Dorsolateral prefrontal cortex (tissue), 122 donors: ENCODE measurements at places on chromosomes 1 and 21. TPM values are rescaled to one million over a fixed set of nuclear protein-coding genes. Genes with fewer than 3 reads are reported as not detected.

Gene TMEM61
- not detected for total RNA-seq

Gene RBP7
- 4.2 TPM for total RNA-seq

Gene KCNJ9
- 110 TPM for total RNA-seq

Gene ACTL8
- 0.36 TPM for total RNA-seq

Gene SMPDL3B
- 1.3 TPM for total RNA-seq

Gene CRYZ
- 22.9 TPM for total RNA-seq

Gene ASB17
- not detected for total RNA-seq

Gene OR2T2
- 0.30 TPM for total RNA-seq

Gene AXDND1
- total RNA-seq, result 0.35 TPM

Gene FCRLB
- total RNA-seq, result 2.1 TPM

Gene HPDL
- total RNA-seq, result 2.0 TPM

Gene INAVA
- 1.7 TPM for total RNA-seq

Gene TMPRSS2
- not detected for total RNA-seq

Gene CASZ1
- 2.3 TPM for total RNA-seq

Gene MCOLN3
- 1.1 TPM for total RNA-seq

Gene ITLN2
- total RNA-seq, result not detected

Gene MTR
- 29.6 TPM for total RNA-seq

Gene C1orf141
- total RNA-seq, result 0.70 TPM

Gene LORICRIN
- total RNA-seq, result 0.37 TPM

Gene MIS18A
- 7.1 TPM for total RNA-seq

Gene OR2G2
- not detected for total RNA-seq

Gene C1QB
- total RNA-seq, result 236 TPM

Gene GBP3
- 3.9 TPM for total RNA-seq

Gene CELA2B
- total RNA-seq, result not detected

Gene KIF14
- total RNA-seq, result 0.12 TPM

Gene RAP1GAP
- 206 TPM for total RNA-seq
